Right cardiac atrium (tissue), 5 donors: ENCODE measurements at places on chromosomes 11 and 22. TPM values are rescaled to one million over a fixed set of nuclear protein-coding genes. Genes with fewer than 3 reads are reported as not detected.

Gene KRTAP5-9
- not detected for total RNA-seq

Gene RBMXL2
- not detected for total RNA-seq

Gene THRSP
- total RNA-seq = 0.66 TPM

Gene RIMBP3B
- total RNA-seq = not detected

Gene NAALADL1
- total RNA-seq = 8.4 TPM

DNA sequence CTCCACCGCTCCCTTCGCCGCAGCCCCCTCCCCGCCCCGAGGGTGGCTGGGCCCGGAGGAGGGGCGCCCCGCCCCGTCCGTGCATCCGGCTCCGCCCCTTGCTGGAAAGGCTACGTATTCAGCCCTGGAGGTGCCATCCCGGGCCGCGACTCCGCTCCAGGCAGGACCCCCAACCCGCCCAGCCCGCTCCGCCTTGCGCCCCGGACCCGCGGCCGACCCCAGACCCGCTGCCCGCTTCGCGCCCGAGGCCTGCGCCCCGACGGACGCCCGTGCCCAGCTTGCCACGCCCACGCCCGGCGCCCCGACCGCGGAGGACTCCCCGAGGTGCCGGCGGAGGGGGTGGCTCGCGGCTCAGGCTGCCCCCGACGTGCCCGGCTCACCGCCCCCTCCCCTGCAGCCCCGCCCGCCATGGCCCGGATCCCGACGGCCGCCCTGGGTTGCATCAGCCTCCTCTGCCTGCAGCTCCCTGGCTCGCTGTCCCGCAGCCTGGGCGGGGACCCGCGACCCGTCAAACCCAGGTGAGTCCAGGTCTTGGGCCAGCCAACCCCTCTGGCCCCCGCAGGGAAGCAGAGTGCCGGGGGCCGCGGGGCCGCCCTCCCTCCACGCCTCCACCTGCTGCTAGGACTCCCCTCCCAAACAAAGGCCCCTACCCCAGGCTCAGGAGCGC, at the start of gene ADM2:
Gene ADM2, plus strand, starts transcription at position 104 of the 667 bp plus-strand sequence. Its CDS starts 305 bp downstream, at position 409.
- no peak for DNase-seq

DNA sequence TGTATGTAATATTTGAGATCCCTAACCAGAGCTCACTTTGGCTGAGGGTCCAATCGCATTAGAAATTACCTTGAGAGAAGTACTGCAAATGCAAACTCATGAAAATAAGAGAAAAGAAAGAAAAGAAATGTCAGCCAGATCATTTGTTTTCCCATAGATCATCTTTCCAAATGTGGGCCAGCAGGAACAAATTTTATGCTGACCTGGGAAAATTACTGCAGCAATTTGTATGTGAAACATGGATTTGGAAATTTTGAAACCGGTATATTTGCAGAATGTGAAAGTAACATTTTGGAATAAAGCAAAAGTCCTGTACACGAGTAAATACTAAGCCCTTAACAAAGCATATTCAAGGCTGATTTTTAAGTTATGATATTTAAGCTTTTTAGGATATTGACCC, 1058.9 kb upstream of the CCDC90B start:
- no peak for DNase-seq
